ENCODE measurements at places on chromosomes 16 and 17. TPM values are rescaled to one million over a fixed set of nuclear protein-coding genes. Genes with fewer than 3 reads are reported as not detected.

MAP3K14 gene
- 3.0 TPM for total RNA-seq

TNFRSF17 gene
- total RNA-seq, result not detected

HEXIM1 gene
- 12.2 TPM for total RNA-seq

MYH8 gene
- not detected for total RNA-seq

RNU2-1 gene
- total RNA-seq, result not detected

ZPBP2 gene
- not detected for total RNA-seq

TBC1D26 gene
- not detected for total RNA-seq

AGRP gene
- not detected for total RNA-seq

PRAC1 gene
- not detected for total RNA-seq

NRN1L gene
- total RNA-seq, result not detected

TEX19 gene
- total RNA-seq, result not detected

MYL11 gene
- not detected for total RNA-seq

HSD17B1 gene
- total RNA-seq, result 8.4 TPM

CHRNE gene
- total RNA-seq, result 0.14 TPM

POLG2 gene
- total RNA-seq, result 10.5 TPM

TBC1D28 gene
- not detected for total RNA-seq

ABCC12 gene
- not detected for total RNA-seq

GLP2R gene
- total RNA-seq, result 0.66 TPM

ZNF286A gene
- total RNA-seq, result 30.4 TPM

BAIAP2 gene
- total RNA-seq, result 32.8 TPM

SLC6A4 gene
- total RNA-seq, result not detected

KRTAP9-4 gene
- total RNA-seq, result not detected
